ENCODE measurements at places on chromosomes 13 and 19. TPM values are rescaled to one million over a fixed set of nuclear protein-coding genes. Genes with fewer than 3 reads are reported as not detected.

DNA sequence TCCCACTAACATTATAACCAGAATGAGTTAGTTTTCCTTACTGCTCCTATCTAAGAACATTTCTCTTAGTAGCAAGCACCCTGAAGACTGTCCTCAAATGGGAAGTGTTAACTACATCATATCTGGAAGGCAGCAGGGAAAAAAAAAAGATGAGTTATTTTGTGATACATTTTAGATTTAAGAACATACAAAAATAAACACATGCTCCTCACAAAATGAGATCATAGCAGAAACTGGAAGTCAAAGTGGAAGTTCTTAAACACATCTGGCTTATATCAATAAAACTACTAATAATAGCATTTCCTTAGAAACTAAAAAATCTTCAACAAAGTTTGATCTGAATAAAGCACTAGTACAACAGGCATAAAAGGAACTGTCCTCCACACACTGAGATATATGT is 70.4 kb downstream of the SLITRK6 start:
- no peak for DNase-seq

- DNase-seq = peak; percentile 80
These were observed 6.7 kb downstream of the NAPSA start for GRCh38 chr19:50358483-50359327.

Gene FFAR3
- not detected for total RNA-seq

Gene N4BP2L1
- 30.4 TPM for total RNA-seq

Gene RASGRP4
- 3.8 TPM for total RNA-seq

Data from activated CD4-positive, alpha-beta T cell treated with anti-CD3 and anti-CD28 coated beads, Interleukin-2, amount 10 ng/mL, durations not matched to agents 7 days and 5 days (primary cell).